ENCODE measurements at places on chromosomes 7 and 10.

DNA sequence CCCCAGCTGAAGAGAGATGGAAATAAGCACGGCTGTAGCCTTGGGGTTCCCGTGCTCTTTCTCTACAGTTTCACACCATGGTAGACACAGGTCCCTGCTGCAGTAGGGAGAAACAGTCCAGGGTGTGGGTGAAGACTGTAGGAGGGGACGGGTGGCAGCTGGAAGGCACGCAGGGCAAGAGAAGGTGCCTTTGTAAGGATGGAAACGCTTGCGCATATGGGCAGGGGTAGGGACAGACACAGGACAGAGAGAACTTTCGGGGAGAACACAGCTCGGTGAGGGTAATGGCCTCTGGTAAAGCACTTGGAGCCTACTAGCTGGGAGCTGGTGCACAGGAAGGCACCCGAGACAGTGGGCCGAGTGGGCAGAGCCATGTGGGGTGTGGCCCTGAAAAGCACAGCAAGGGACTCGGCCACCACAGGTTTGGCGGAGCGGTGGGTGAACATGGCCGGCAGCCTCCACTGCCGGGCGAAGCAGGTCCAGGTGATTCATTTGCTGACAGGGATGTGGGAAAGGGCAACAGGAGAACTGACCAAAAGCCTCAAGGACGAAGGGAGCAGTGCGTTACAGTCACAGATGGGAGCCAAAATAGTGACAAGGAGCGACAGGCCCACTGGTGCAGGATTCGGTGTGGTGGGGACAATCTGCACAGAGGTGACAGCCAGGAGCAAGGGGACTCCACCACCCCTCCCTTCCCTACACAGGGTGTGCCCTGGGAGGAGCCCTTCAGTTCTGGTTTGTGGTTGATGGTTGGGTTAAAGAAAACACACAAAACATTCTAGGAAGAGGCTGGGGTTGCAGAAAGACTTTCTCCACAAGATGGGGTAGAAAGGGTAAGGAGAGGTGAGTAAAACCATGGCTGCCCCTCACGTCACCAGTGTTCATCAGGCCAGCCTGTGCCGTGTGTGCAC, 97.1 kb downstream of the VOPP1 start:
- DNase-seq, result no peak

- no peak for DNase-seq
Observed at GRCh38 chr7:133048589-133048988, 33.3 kb downstream of the CHCHD3 start.

- DNase-seq, result no peak
Observed at GRCh38 chr7:124652237-124652636, 113.4 kb downstream of the GPR37 start.

DNA sequence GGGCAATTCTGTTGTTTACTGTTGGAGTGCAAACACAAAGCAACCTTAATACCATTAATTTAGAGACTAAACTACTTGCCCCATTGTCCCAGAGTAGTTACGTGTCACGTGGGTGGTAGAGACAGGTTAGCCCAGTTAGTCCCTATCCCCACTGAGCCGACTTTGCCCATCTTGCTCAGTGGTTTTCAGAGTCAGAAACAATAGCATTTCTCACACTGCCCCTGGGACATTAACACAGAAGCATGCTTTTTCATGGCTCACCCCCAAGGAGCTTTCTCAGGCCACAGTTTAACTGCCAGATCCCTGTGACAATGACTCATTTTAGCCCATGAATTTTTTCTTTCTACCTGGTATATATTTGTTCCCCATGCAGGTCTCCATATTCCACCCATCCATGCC, 271.0 kb downstream of the POU6F2 start:
- no peak for DNase-seq

GRCh38 chr10:15856328-15857015, 3.8 kb downstream of the MINDY3 start:
- DNase-seq, result no peak

DNA sequence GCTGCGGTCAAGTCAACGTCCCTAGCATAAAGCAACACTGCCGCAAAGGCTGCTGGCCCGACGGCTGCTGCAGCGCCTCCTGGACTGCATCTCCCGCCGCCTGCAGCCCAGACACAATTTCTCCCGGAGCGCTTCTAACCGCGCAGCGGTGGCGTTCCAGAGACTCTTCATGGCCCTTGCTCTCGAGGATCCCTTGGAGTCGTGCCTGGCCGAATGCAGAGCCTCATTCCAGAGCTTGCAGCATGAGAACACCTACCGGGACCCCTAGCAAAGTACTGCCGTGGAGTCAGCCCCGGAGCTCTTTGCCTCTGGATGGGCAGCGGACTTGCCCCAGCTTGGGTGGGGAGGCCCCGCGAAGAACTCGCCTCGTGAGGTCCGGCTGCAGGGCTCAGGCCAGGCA, 79.7 kb upstream of the ZNF32 start:
- DNase-seq, result no peak

DNA sequence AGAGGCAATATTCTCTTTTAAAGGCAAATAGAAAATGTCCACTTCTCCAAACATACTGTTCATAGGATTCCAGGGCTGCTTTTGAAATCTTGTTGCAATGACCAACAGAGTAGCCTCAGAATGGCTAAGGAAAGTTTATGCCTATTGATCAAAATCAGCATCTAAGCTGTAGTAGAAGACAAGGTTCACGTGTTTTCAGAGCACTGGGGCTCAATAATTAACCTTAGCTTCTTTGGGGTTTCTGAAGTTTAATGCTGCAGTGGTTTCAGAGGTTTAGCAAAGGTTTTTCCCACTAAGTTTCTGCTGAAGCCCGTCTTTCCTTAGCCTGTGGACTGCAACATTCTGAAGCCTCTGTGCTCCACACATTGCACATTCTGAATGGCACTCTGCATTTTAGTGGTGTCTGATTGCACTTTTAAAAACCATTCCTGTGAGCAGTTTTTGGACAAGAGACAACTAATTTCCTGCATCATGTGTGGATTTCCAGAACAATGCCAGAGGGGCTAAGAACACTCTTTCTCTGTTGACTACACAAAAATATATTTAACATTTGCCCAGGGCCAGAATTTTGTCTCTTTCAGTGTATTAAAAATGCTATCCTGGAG, 342.5 kb downstream of the PTEN start:
- DNase-seq, result no peak

DNA sequence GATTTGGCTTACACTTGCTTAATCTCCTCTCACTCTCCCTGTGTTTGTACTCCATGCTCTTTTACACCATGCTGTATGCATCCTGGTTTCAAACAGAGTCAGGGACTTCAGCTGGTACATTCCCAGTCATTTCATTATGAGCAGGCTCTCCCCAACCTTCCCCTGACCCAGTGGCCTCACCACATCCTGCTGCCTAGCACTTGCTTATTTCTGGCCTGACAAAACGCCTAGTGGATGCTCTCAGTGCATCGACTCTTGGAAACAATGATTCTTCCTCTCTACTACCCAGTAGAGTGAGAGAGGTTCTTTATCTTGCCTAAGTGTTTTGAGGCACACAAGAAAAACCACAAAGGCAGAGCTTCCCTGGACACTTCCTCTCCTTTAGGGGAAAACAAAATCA, 63.4 kb downstream of the CAV1 start:
- DNase-seq, result no peak

GRCh38 chr10:18260310-18260922, 120.2 kb downstream of the CACNB2 start:
- DNase-seq, result no peak

DNA sequence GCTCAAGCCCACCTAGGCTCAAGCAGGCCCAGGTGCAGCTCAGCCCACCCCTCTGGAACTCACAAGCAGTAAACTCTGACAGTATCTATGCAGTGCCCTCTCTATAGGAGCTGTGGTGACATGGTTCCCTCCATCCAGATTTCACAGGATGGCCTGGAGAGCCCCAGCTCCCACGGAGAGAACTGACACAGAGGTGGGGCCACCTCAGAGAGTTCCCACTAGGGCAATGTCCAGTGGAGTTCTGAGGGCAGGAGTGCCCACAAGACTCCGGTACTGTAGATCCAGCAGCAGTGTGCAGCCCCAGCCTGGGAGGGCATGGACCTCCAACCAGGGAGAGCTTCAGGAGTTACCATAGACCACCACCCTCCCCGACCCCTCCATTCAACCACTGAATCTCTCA, 37.3 kb upstream of the CNPY1 start:
- DNase-seq, result no peak

- no peak for DNase-seq
Observed at GRCh38 chr10:79202188-79203013, 133.6 kb downstream of the ZMIZ1 start.

DNA sequence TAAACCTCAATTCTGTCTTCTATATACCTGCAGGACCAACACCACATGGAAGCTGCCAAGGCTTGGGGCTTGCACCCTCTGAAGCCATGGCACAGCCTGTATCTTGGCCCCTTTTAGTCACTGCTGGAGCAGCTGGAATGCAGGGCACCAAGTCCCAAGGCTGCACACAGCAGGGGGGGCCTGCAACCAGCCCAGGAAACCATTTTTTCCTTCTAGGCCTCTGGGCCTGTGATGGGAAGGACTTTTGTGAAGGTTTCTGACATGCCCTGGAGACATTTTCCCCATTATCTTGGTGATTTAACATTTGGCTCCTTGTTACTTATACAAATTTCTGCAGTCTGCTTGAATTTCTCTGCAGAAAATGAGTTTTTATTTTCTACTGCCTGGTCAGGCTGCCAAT, 123.2 kb upstream of the PCGF5 start:
- no peak for DNase-seq

- DNase-seq, result no peak
Observed at GRCh38 chr7:26434974-26435373, 143.3 kb downstream of the SNX10 start.

GRCh38 chr10:86401588-86402282, 35.1 kb upstream of the GRID1 start:
- DNase-seq, result no peak

- DNase-seq, result no peak
Observed at GRCh38 chr10:4081685-4082111, 296.7 kb upstream of the KLF6 start.

DNA sequence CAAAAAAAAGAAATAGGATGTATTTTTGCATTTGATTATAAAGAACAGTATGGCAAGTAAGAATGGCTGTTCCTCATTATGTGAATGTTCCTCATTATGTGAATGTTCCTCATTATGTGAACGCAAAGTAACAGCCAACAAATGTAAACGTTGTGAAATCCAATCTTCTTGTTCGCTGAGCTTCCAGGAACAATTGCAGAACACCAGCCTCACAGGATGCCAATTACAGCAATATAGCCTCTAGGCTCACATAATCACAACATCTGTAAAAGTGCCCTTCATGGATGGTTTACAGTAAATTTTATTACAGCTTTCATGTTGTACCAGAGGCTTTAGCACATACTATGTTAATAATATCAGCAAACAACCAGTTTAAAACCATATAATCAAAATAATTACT, 71.6 kb downstream of the THSD7A start:
- DNase-seq, result peak; percentile 30

- no peak for DNase-seq
Observed at GRCh38 chr7:150977382-150978125, 567 bp downstream of the KCNH2 start.

DNA sequence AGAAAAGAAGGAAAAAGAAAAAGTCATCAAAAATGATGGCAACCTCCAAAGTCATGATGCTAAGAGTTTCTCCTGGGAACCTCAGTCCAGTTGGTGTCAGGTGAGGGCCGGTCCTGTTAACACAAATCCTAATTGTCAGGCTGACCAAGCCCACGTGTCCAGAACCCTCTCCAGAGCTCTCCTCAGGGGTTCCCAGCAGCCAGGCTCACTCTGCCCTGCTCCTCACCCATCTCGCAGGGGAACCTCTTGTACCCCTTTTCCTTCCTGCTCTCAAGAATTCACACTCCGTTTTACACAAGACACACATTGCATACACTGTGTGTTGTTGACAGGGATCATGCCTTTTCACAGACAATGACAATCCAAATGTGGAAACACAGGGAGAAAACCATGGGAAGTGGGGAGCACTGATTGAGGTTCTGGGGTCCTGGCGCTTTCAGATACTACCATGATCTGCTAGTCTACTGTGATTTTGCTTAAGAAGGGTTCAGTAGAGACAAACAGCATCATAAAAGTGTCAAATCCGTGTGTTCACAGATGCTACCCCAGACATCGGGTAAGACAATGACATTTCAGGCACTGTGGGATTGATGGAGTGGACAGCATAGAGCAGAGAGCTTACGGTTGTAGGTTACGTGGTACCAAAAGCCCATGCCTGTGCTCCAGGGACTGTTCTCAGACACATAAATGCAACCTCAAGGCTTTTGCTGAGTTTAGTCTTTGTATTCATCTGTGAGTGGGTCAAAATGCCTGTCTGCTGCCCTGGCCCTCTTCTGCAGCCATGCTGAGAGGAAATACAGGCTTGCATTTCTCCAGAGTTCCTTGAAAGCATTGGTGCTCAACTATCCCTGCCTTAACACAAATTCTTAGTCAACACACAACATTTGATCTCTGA, 16.0 kb downstream of the IL2RA start:
- DNase-seq, result no peak

DNA sequence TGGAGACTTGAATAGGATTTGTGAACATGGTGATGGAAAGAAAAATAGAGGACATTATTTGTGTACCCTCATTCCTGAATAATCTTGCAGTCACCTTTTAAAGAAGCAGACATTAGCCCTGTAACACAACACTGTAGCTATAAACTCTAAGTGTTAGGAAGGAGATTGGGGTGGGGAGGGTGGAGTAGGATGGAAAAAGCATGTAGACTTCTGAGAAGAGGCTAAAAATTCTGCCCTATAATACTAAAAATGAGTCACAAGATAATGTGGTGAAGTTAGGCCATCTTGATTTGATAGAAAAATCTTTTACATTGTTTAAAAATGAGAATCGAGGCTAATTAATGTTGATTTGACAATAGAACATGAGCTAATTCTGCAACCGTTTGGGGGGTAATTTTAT, 128.8 kb downstream of the LCOR start:
- DNase-seq, result no peak

- no peak for DNase-seq
Observed at GRCh38 chr7:38154278-38154677, 23.8 kb upstream of the STARD3NL start.

DNA sequence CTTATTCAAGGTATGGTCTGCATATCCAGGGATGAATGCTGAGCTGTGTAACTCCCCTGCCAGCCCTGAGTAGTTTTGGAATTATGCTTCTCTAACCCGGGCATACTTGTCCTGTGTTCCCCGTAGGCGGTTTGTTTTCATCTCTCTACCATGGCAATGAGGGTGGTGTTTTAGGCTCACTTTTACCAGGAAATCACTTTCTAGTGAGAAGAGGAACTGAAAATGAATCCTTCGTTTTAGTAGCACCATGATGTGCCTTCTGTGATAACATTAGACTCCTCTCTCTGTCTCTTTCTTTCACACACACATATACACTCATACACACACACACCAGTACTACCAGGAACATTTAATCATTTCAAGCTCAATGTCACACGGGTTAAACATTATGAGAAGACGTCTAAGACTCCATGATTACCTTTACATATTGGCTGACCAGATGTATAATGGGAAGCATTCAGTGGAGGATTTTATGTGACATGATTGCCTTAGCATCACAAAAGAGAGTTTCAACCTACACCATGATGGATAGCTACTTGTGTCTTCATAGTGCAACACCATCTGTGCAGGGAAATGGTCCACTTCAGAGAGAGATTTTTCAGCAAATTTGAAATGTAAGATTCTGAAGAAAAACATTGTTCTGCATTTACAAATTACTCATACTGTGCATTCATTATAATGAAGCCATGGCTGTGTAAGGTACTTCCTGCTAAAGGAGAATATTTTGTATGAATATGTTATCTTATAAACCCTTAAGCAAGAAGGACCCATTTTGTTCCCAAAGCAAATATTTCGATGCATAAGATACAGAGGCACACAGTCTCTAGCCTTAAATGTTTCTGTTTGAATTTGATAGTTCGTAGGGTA, 31.0 kb upstream of the PFKP start:
- DNase-seq, result no peak

Data from NCI-H510A treated with DMSO at 0.1 percent for 48 hours (cell line).